ENCODE measurements at places on chromosomes 5 and 9.

GRCh38 chr5:162214551-162214950 is 147.0 kb downstream of the GABRG2 start:
- DNase-seq: no peak

GRCh38 chr9:136463578-136463977 is 19.3 kb downstream of the SEC16A start:
- DNase-seq: no peak

- no peak for DNase-seq
These were observed 315.8 kb upstream of the PDE4D start for GRCh38 chr5:60209146-60209840.

- no peak for DNase-seq
These were observed 83.8 kb upstream of the NMUR2 start for GRCh38 chr5:152488869-152489268.

GRCh38 chr9:133440874-133441273 is 18.7 kb downstream of the ADAMTS13 start:
- no peak for DNase-seq

DNA sequence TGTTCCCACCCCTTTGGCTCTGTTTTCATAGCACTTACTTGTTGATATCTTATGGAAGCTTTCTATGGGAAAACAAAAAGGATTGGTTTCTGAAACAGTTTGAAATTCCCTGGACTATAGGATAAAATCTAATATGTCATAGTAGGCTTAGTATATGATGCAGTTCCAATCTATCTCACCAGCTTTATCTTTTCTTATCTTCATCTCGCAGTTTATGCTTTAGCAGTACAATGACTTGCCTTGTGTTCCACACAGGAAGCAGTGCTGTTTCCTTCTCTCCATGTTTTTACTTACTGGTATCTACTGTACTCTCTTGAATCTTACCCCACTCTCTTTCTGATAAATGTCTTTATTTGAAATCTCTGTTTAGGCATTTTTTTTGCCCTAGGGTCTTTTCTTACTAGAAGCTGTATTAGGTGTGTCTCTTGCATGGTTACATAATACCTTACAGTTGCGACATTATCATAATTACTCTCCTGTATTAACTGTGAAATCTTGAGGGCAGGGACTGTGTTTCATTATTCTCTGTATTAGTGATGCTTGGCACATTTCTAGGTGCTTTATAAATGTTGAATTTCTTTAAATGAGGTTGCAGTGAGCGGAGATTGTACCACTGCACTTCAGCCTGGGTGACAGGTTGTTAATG is 76.3 kb downstream of the FOCAD start:
- DNase-seq: no peak

DNA sequence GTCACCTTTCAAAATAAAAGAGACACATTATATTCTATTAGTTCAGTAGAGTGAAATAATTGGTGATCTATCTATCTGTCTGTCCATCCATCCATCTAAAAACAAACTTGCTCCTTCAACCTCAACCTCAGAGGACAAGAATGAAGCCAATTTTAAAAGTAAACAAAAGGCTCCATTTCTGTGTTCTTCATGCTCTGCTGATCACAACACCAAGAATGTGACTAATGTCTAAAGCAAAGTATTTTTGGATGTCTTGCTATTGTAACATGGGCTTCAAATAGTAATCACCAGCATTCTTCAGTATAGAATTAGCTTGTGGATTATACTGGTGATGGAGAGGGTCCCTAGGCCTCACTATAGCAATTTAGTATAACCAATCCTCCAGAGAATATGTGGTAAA is 1304.4 kb downstream of the MAT2B start:
- DNase-seq: no peak

- no peak for DNase-seq
These were observed 39.9 kb downstream of the RHOBTB3 start for GRCh38 chr5:95770830-95771708.

DNA sequence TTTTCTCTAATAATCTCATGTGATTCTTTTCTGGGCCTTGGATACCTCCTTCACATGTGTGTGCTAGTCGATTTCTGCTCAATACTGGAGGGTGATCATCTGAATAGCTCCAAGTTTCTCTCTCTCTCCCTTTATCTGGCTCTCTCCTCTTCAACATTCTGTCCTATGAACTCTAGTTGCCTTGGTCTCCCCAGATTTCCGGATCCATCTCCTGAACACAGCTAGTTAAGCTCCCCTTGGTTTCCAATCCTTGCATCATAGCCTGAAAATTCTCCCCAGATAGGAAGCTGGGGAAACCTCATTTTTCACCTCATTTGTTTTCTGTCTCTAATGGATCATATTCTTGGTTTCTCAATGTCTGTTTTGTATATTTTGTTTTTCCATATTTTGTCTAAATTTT is 832.3 kb downstream of the MTRR start:
- DNase-seq: no peak

DNA sequence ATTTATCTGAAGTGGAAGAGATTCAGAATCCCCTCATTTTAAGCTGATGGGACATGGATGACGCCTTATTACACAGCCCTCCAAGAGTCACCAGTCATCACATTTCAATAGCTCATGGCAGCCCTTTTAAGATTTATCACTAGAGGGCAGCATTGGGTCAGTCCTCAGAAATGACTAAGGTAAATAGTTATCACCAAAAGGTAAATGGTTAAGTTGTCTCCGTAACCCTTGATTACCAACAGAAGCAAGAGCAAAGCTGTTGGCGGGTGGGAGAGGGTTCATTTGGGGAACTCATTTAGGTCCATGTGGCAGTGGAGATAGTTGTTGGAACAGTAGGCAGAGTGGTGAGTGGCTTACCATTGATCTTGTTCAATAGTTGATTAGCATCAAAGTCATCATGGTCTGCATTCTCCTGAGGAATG is 12.0 kb upstream of the C9 start:
- no peak for DNase-seq

DNA sequence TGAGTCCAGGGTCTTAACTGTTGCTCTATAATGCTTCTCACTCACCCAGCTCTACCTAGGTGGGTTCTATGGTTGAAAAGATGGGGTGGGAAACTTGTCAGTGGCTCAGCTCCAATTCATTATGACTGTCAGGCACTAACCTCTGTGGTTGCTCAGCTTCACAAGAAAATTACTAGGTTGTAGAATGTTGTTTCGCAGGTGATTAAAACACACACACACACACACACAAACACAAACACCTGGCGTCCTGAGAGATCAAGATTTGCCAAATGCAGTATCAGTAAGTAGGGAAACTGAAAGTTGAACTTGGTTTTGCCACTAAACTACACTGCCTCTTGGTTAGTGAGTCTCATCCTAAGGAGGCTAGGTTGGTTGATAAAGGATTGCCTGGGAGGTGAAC is 2.8 kb downstream of the MCCC2 start:
- DNase-seq: no peak

GRCh38 chr5:85646641-85647040 is 971.1 kb upstream of the COX7C start:
- DNase-seq: no peak

- DNase-seq: peak; percentile 65
These were observed 95.3 kb downstream of the TTLL11 start for GRCh38 chr9:121997791-121998190.

DNA sequence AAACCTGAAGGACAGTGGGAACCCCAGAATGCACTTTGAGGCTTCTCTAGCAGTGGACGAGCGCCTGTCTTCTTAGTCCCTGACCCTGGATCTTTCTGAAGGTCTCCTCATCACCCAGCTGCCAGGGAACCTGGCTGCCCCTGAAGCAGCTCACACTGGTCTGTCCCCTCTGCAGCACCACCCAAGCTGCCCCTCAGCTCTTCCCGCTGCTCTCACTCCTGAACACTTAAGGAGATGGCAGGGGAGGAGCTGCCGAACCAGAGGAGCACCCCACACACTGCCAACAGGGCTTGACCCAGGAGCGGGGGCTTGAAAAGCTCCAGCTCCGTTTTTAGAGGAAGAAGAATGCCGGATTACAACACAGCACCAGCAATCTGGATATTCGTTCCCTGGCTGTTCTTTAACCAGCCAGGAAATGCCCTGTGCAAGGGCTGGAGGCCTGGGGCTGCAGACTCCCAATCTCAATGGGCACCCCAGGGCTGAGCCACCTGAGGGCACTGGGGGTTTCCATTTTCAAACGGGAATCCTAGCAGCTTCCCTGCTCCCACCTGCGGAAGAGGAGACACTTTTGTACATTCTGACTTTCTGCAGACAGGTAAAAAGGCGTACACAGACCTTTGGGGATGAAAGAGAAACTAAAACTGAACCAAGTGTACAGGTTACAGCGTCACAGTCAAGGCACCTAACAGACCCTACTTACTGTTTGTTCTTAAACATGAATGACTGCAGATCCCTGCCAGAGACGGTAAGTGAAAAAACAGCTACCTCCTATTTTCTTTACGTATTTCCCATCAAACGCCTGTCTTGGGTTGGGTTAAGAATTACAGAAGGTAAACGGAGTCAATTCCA is 36.3 kb downstream of the GOLM1 start:
- DNase-seq: no peak

- no peak for DNase-seq
These were observed 13.4 kb downstream of the PCSK5 start for GRCh38 chr9:75903785-75904360.

DNA sequence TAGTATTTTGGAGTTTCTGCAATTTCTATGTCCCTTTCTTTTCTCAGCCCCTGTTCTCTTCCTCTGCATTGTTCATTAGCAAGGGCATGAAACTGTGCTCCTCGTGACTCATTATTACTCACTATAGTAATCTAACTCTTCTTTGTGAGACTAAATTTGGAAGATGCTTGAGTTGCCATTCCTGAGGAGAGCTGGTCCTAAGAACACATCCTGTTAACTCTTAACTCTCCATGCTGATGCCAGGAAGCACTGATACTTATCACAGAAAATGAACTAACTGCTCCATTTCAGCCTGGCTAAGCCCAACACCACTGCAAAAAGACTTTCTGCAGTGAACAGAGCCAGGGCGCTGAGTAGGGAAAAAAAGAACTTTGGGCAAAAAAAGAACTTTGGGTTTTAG is 10.6 kb upstream of the CSNK1A1 start:
- no peak for DNase-seq

GRCh38 chr5:76525956-76526355 is 97.2 kb downstream of the F2RL2 start:
- no peak for DNase-seq

DNA sequence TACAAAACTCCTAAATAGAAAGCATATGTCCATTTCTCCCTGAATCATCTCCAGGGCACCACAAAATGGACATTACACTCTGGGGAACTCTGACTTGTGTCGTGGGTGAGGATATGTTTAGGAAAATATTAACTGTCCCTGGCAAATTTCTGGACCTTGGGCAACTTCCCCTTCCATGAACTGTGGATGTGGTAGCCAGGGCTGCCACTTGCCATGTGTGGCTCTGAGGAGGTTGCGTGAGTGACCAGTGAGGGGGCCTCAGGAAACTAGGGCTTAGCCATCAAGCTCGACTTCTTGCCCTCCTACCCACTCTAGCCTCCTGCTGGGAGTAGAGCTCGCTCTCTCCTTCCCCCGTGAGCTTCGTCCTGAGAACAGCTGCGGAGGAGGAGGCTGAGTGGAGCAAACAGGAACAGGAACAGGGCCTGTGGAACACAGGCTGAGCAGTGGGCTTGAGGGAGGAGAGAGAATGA is 13.8 kb upstream of the STC2 start:
- no peak for DNase-seq

GRCh38 chr5:77255617-77256016 is 45.1 kb downstream of the PDE8B start:
- peak; percentile 34 for DNase-seq

- peak; percentile 32 for DNase-seq
These were observed 165.6 kb downstream of the YTHDC2 start for GRCh38 chr5:113678924-113679575.

DNA sequence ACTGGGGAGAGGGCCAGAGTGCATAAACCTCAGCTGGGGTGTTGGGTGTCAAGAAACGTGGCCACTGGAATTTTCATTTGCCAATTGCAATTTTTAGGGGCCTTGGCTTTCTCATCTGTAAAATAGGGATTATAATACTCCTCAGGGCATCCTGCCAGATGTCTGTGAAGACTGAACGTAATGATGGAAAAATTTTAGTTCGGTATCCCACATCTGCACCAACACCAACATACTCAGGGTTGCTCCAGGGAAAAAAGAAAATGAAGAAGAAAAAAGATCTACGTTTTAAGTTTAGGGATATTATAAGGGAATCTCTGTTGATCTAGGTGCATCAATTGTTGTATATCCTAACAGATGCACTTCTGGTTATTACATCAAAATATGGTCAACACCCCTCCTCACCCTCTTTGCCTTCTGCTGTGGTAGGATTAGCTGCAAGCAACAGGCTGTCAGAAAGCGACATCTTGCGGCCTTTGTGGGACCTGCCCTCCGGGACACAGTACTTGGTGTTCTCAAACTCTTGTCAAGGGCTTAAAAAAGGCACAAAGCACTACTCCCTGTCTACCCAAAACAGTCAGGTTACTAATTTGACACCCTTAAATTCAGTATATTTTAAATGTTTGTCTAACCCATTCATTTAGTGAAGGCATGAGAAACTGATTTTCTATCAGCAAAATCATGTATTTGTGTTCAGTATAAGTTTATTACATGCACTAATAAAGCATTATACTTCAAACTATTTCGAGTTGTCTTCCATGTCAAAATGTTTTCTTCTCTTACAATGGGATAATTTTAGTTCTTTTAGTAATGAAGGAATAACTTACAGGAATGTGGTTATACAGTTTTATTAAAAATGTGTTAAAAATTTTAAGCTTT is 8.3 kb upstream of the TBC1D2 start:
- DNase-seq: peak; percentile 82

DNA sequence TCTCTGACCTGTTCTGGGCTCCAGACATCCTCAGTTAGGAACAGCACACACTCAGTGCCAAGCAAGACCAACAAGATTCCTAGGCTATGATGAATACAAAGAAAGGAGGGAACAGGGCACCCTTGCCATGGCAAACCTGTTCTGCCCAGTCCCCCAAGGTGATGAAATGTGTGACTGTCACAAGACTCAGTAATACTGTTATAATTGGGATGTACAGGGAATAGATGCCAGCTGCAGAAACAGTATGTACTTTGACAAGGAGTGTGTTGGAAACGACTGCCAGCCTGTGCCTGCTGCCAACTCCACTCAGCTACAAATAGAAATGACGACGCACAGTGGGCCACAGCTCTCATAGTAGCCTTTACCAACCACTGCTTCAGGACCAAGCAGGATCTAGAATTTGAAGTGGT is 453.0 kb downstream of the EFNA5 start:
- peak; percentile 37 for DNase-seq

DNA sequence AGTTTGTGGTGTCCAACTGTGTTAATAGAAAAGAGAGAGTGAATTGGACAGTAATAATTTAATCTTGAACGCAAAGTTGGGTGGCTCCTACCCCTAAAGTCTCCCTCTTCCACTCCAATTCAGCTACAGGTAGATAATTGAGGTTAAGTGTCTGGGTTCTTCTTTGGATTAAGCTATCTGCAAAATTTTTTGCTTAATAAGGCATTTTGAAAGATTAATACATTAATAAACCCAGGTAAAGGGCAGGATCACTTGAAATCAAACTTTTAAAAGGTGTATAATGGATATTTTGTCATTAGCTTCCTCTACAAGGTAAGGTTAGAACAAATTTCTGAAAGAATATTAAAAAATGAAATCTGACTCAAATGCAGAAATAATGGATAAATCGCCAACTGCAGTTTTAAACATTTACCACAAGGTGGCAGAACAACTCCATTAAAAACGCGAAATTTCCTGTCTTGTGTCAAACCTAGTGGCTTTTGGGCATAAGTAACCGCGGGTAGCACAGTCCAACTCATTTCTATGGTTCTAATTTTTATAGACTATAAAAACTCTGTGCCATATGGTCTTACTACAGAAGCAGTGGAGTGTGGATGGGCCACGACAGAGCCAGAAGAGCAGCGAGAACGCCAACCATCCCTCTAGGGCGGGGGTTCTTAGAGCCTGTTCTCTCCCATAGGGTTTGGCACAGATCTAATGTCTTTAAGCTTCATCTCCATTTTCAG is 276.5 kb downstream of the ARHGEF28 start:
- DNase-seq: peak; percentile 62

- no peak for DNase-seq
These were observed 106.9 kb upstream of the ST8SIA4 start for GRCh38 chr5:101009758-101010519.

Measured in right hindlimb (tissue), 1 donor.